ENCODE measurements at places on chromosomes 4 and X.

- DNase-seq: no peak
Observed at GRCh38 chrX:139126493-139126892, 404.0 kb upstream of the F9 start.

GRCh38 chr4:81470456-81471297 lies 1.0 kb downstream of the RASGEF1B start:
- no peak for DNase-seq

GRCh38 chr4:165866019-165866650 lies 6.9 kb upstream of the TLL1 start:
- no peak for DNase-seq

DNA sequence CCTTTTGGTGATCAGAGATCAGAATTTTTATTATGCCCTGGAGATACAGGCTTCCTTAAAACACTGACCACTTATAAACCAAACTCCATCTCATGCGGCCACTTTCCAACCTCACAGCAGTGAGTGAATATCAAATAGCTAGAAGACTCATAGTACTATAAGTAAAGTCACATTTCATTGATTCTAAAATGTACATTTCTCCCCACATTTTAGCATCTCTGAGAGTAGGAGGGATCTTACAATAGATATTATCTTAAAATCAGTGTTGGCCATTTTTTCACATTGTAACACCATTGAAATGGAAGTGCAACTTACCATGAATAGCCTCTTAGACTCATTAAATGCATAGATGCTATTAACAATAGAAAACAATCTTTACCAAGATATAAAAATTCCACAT lies 17.4 kb downstream of the PCYT1B start:
- DNase-seq: no peak

DNA sequence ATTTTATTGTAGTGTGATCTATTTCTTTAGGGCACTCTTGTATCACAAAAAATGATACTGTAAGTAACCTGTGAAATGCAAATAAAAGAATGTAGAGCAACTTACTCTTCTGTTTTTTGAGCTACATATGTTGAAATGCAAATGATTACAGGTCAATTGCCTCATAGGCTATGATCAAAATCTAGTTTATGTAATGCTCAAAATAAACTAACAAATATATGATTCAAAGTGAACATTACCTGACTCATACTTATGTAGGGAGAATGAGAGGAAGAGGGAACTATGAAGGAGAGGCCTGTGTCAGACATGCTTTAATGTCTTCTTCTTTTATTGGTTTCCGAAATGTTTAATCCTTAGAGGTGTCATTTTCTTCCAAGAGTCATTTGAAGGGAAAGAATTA lies 5.0 kb upstream of the RPS6KA3 start:
- no peak for DNase-seq

DNA sequence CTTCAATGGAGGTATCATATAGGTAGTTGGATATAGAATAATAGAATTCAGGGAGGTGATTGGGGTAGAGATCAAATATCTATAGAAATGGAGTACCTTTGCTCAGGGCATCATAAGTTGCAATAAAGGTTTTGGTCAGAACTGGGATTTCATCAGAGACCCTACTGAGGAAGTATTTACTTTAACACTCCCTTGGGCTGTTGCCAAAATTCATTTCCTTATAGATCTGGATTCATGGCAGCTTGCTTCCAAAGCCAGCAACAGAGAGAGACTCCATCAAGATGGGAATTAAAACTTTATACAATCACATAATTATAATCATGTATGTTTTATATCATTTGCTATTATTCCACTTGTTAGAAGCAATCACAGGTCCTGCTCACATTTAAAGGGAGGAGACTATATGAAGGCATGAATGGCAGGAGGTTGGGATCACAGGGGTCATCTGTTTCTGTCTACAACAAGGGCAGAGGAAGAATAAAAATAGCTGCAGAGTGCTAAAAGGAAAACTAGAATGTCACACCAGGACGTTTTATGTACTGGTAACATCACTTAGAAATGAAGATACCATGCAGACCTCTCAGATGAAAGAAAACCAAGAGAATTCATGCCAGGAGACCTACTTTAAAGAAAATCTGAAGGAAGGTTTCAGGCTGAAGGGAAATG lies 902.1 kb upstream of the LCORL start:
- DNase-seq: no peak

DNA sequence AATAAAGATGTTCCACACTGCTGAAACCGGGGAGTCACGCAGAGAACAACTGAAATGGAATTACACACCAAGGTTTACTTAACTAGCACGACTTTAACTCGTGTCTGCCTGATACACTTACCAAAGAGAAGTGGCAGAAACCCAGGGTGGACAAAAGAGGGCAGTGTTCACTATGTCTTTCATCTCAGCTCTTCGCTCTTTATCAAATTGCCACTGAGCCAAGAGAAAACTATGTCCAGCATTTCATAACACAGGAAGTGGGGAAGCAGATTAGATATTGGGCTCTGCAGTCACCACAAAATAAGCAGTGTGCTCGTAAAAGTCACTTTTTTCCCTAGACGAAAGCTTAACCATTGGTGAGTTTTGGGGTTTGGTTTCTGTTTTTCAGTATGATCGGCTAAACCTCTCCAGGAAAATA lies 155.7 kb downstream of the CHIC2 start:
- DNase-seq: peak; percentile 89

- DNase-seq: no peak
Observed at GRCh38 chrX:17854531-17854930, 6.6 kb downstream of the RAI2 start.
